ENCODE measurements at places on chromosomes 6 and 20. TPM values are rescaled to one million over a fixed set of nuclear protein-coding genes. Genes with fewer than 3 reads are reported as not detected.

The LKAAEAR1 gene
- total RNA-seq: not detected

The MYLK4 gene
- 0.28 TPM for total RNA-seq

The FOXC1 gene
- total RNA-seq: 4.1 TPM

The ADGRF4 gene
- not detected for total RNA-seq

The MDFI gene
- 120 TPM for total RNA-seq

The GHRH gene
- total RNA-seq: not detected

The HAO1 gene
- total RNA-seq: not detected

The ZKSCAN8 gene
- 27.7 TPM for total RNA-seq

The SLC22A2 gene
- not detected for total RNA-seq

The KIFC1 gene
- total RNA-seq: 5.5 TPM

The SERPINB1 gene
- 45.8 TPM for total RNA-seq

The SAPCD1 gene
- total RNA-seq: not detected

The LCA5 gene
- 3.4 TPM for total RNA-seq

Data from omental fat pad (tissue), 4 donors.